ENCODE measurements at places on chromosomes 3 and 15.

- DNase-seq: no peak
Observed at GRCh38 chr3:194879991-194880939, 194.6 kb downstream of the FAM43A start.

GRCh38 chr3:136141891-136142290 lies 54.2 kb downstream of the MSL2 start:
- no peak for DNase-seq

DNA sequence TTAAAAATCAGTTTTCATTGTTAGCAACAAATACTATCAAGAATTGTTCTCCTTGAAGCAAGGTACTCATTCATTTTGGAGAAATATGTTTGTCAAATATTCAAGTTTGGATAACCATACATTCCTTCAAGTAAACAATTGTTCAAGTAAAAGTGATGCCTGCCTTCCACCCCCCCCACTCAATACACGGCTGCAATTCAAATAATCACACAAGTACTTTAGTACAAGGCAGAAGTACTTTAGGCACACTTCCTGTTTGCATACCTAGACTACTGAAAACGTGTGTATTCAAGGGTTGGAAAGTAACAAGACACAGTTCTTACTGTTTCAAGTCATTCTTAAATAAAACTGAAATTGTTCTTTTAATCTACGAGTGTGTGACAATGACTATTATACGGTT lies 45.4 kb downstream of the TJP1 start:
- DNase-seq: no peak

DNA sequence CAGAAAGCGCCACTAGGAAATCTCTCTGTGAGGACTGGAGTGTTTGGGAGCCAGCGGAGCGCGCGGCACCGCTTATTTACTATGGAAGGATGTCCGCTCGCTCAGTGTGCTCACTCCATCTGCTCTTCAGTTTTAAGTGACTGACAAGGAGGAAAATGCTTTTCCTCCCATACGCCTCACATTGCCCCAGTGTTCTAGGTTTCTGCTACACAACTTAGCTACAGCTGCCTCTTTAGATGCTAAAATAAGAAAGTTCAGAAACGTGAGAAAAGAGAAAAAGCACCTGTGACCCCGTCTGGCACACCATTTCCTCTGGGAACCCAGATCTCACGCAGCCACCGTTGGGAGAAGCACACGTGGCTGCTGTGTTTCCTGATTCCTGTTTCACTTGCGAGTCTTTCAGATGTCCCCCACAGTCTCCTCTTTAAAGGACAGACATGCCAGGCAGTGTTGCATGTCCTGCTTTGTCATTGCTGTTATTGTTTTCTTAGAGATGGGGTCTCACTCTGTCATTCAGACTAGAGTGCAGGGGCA lies 11.7 kb upstream of the MUSTN1 start:
- no peak for DNase-seq

DNA sequence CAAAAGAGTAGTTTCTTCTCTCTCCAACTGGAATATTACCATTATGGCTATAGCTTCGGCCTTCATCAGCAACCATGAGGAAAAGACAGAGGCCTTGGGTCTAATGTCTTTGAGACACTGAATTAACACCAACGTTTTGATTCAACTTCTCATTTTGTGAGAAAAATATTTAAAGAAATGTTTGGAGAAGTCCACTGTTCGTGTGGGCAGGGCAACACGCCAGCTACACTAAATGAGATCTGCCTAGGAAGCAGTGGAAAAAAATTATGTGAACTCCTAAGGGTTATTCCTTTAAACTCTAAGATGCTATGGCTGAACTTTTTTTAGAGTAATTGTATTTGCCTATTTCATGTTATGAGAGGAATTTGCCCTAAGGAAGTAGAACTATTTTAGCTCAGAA lies 41.8 kb downstream of the NCEH1 start:
- no peak for DNase-seq

- no peak for DNase-seq
Observed at GRCh38 chr3:17290894-17291293, 406.1 kb downstream of the PLCL2 start.

- no peak for DNase-seq
Observed at GRCh38 chr3:141858312-141858711, 18.1 kb upstream of the ATP1B3 start.

GRCh38 chr3:22620498-22620897 lies 582.6 kb upstream of the UBE2E2 start:
- no peak for DNase-seq

DNA sequence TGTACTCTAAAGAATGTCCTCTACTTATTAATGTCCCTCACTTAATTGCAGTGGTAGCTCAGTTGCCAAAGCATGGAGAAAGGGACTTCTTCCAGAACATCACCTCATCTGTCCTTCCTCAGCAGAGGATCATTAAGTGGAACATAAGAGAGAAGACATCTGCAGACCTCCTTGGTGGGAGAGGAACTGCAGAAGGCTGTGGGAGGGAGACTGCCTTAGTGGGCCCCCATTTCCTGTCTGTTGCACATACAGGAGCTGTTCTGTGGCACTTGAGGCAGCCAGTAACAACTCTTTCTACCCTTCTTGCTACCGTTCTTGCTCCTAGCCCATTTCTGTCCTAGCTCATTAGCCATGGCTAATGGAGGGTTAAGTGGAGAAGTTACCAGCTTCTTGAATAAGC lies 33.6 kb downstream of the HPS3 start:
- DNase-seq: no peak

- DNase-seq: no peak
Observed at GRCh38 chr3:25355998-25356397, 72.1 kb upstream of the RARB start.

DNA sequence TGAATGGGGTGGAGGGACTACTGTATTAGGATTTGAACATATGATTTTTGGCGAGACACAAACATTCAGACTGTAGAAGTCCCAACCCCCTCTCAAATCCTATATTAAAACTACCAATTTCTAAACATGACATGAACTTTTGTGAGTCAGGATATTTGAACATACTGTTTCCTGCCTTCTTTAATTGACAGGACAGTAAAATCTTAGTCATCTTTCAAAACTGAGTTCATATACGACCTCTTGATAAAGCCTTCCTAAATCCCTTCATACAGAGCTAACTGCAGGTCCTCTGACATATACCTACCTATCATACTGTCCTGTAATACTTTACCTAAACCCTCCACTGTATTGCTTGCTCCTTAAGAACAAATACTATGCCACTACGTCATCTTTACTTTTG lies 23.5 kb downstream of the ALDH1A2 start:
- DNase-seq: no peak

DNA sequence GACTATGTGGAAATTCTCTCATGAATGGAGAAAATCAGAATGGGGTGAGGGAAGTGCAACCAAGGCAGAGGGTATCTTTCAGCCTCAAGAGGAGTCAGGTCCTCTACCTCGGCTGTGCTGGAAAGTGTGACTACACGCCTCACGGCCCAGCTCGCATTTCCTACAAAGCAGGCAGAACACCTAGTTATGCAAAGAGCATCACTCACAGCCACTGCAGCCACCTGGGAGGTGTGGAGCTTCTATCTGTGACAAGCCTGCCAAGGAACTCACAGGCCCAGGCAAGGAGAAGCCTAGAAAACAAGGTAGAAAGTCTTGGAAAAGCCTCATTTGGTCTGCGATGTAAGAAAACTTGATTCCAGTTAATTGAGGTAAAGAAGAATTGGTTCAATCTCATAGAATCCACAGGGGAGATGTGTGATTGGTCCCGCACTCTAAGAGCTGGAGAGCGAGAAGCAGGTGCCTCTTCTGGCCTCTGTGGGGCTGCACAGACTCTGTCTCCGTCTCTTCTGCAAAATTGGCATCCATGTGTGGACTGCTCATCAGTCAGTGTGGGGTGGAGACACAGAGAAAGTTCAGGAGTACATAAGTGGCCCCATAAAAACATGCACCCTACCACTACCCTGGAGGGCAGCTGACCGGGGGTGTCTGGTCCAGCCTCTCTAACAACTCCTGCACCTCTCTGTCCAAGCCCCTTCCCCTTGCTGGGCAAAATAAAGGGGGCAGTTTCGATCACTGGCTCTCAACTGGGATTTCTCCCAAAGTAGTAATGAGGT lies 76.8 kb downstream of the TAMM41 start:
- no peak for DNase-seq

GRCh38 chr15:79953951-79954444 lies 17.0 kb downstream of the BCL2A1 start:
- DNase-seq: no peak

- no peak for DNase-seq
Observed at GRCh38 chr3:23659274-23659673, 146.5 kb upstream of the UBE2E1 start.

DNA sequence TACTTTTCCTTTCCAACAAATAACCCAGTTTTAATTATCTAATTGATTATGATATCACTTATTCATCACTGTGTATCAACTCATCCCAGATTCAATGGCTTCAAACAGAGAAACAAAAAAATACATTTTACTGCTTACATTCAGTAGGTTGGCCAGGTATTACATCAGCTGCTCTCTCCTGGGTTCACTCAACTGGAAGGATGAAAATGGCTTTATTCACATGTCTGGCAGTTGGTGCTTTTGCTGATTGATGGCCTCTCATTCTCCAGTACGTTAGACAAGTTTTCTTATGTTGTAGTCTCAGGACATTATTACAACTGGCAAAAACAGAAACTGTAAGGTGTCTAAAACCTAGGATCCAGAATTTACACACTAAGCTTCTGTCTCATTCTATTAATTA lies 811.0 kb upstream of the ALCAM start:
- no peak for DNase-seq

- no peak for DNase-seq
Observed at GRCh38 chr15:62269504-62269903, 104.4 kb upstream of the C2CD4B start.

- DNase-seq: no peak
Observed at GRCh38 chr3:38354588-38355330, 8.2 kb downstream of the XYLB start.

GRCh38 chr3:148957586-148957985 lies 33.8 kb upstream of the GYG1 start:
- DNase-seq: no peak

DNA sequence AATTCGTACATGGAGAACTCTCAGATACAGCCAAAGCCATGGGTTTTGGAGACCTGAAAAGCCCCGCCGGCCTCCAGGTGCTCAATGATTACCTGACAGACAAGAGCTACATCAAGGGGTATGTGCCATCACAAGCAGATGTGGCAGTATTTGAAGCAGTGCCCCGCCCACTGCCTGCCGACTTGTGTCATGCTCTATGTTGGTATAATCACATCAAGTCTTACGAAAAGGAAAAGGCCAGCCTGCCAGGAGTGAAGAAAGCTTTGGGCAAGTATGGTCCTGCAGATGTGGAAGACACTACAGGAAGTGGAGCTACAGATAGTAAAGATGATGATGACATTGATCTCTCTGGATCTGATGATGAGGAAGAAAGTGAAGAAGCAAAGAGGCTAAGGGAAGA lies 23.5 kb downstream of the MYO5A start:
- DNase-seq: no peak

- no peak for DNase-seq
Observed at GRCh38 chr3:124811436-124811835, 75.7 kb downstream of the ITGB5 start.

- no peak for DNase-seq
Observed at GRCh38 chr3:156587760-156588069, 32.8 kb upstream of the SSR3 start.

DNA sequence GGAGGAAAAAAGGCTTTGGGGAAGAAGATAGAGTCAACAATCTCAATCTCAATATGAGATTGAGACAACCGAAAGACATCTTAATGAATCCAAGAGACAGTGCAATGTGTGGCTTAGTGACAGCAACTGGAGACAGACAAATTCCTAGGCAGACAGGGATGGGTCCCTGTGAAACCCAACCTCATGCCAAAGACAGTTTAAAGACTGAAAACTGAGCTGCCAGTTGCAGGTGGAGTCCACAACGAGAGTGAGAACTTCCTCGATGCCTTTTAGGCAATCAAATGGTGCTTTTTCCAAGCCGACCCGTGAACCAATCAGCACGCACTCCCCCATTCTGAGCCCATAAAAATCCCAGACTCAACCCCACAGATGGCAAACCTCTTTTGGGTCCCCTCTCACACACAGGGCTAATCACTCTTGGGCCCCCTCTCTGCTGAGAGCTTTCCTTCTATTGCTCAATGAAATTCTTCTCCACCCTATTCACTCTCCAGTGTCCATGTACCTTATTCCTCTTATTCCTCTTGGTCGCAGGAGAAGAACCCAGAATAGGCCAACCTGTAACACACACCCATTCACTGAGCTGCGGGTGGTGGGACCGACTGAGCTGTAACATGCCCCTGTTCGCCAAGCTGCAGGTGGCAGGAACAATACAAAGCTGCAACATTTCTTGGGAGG lies 34.8 kb downstream of the ZMAT3 start:
- DNase-seq: no peak

DNA sequence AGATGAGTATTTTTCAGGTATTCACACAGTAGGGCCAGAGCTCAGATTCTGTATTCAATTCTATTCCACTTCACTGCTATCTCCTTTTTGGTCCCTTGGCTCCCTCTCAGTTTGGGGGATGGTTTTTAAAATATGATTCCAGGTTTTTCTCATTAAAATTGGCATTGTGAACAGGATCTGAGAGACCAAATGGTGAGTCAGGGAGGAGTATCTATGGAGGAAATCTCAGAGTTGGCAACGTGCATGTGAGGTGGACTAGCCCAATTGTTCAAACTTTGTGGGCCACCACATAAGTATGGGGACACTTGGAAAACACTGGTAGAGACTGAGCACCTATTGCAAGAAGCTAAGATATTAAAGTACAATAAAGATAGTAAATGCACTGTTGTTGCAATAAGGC lies 53.9 kb upstream of the TTC14 start:
- DNase-seq: no peak

- DNase-seq: no peak
Observed at GRCh38 chr3:8992199-8992598, 28.9 kb upstream of the RAD18 start.

GRCh38 chr3:8982509-8982908 lies 19.2 kb upstream of the RAD18 start:
- DNase-seq: no peak

DNA sequence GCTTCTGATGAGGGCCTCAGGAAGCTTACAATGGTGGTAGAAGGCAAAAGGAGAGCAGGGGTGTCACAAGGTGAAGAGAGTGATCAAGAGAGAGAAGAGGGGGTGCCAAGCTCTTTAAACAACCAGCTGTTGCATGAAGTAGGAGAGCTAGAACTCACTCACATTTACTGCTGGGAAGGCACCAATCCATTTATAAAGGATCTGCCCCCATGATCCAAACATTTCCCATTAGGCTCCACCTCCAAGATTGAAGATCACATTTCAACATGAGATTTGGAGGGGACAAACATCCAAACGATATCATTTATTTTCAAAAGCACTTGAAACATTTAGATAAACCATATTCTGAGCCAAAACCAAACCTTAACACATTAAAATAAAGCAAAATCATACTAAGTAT lies 26.3 kb downstream of the ANKRD28 start:
- DNase-seq: no peak

All from hippocampal formation (tissue), 2 donors.